ENCODE measurements at places on chromosomes 12 and 14. TPM values are rescaled to one million over a fixed set of nuclear protein-coding genes. Genes with fewer than 3 reads are reported as not detected.

Gene AMDHD1
- 15.6 TPM for total RNA-seq

- no peak for DNase-seq
Measured at GRCh38 chr12:66667906-66668305, 11.0 kb downstream of the GRIP1 start.

DNA sequence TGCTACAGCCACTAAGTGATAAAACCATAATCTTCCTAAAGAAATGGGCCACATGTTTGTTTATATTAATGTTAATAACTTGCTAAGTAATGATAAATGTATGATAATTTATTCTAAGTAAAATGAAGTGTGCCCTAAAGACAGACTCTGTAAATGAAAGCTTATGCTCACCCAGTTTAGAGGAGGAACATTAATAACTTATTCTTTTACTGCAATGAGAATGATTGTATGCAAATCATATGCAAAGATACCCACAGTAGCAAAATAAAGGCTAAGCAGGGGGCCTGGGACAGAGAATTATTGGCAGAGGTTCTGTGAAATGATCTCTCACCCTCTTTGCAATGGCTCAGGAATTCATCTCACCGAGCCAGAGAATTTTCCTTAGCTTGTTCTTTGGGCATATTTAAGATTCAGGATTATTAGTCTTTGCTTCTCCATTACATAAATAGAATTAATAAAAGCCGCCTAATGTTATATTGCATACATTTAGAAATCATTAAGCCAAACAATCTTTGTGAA, 75.9 kb downstream of the TMEM132D start:
- no peak for DNase-seq

GRCh38 chr12:86456241-86456640, 200.1 kb upstream of the MGAT4C start:
- no peak for DNase-seq

GRCh38 chr12:32612658-32613614, 66.2 kb upstream of the DNM1L start:
- no peak for DNase-seq

- no peak for DNase-seq
Measured at GRCh38 chr12:83349907-83350611, 663.4 kb downstream of the TMTC2 start.

DNA sequence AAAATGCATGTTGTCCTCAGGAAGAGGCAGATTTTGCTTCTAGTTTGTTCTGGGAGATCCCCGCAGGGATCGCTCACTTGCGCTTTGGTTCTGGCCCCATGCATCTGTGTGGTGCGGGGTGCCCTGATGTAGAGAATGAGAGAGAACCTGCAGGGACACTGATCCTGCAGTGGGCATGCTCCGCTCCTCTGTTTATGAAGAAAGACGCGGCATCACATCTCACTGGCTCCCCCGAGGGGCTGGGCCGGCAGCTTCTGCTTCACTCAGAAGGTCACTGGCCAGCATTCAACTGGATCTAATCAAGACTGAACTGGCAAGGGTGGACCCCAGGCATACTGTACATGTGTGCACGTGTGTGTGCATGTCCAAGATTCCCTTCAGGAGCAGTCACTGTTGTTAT, 164.2 kb downstream of the CALM1 start:
- no peak for DNase-seq
